ENCODE measurements at places on chromosomes 16 and 17.
A peak's percentile ranks its signal among the peaks of the same experiment; 100 is the strongest.

DNA sequence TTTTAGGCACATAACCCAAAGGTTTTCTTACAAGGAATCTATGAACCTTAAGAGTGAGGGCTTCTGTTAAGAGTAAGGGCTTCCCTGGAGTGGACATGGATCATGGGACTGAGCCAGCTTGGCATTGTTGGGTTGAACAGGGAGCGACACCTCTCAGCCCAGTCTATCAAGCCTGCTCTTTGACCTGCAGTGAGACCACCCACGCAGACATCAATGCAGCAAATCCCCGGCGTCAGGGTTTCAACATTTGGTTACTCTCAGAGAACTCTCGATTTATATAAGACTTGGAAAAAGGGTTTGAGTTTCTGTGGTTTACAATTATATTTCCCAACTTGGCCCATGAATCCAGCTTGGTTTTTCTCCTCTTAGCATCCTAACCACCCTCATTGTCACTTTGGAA lies 299.9 kb downstream of the WWOX start:
- DNase-seq = no peak

DNA sequence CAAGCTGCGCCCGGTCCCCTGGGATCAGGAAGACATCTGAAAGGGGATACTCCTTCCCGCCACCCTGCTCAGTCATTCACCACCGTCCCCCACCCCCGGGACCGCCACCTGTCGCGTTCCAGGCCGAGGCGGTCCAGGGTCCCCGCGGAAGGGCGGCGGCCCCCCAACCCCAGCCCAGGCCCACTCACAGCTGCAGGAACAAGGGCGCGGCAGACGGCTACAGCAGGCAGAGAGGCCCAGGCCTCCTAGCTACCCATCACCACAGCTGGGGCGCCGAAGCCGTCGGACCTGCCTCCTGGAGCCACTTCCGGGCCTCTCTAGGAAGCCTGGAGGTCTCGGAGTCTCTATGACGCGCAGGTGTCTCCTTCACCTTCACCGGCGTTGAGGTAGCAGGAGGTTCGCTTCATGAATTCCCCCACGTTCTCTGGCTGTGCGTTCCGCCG lies at the start of gene SDR42E1:
Gene SDR42E1 (minus strand): TSS at position 272 of the 443 bp plus-strand sequence. CDS start 10,612 bp downstream, outside the sequence.
- DNase-seq = peak; percentile 57

GRCh38 chr16:51762081-51762996 lies 611.3 kb upstream of the SALL1 start:
- peak; percentile 71 for DNase-seq

- DNase-seq = peak; percentile 8
These were observed 31.0 kb downstream of the OMG start for GRCh38 chr17:31266042-31266441.

DNA sequence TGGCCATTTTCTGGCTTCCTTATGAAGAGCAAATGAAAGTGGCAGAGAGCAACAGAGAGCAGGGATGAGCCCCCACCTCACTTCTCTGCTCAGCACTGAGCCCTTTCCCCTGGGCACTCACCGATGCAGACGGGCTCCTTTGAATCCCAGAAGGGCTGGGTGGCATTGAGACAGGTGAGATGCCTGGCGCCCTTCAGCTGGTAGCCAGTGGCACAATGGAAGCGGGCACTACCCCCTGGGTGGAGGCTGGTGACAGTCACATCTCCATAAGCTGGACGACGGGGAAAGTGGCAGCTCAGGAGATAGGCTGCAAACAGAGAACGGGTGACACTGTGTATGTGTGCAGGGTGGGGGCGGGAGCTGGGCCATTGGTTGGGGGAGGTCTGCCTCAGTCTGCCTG lies 12.5 kb upstream of the PHF12 start:
- DNase-seq = no peak

DNA sequence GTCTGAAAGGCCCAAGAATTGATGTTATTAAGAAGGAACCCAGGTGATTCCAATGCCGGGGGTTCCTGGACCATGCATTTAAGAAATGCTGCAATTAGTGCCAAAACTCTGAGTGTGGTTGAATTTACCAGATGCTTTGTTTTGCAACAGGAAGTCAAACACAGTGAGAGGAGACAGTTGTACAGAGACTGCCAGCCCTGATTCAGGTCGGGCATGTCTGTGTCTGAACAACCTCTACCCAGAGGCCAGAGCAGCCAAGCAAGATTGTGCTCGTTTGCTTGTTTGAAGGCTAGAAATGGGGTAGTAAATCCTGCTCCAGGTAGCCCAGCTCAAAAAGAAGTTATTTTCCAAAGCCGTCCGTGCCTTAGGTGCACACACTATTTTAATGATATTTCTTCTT lies 412.4 kb upstream of the ERCC4 start:
- no peak for DNase-seq

DNA sequence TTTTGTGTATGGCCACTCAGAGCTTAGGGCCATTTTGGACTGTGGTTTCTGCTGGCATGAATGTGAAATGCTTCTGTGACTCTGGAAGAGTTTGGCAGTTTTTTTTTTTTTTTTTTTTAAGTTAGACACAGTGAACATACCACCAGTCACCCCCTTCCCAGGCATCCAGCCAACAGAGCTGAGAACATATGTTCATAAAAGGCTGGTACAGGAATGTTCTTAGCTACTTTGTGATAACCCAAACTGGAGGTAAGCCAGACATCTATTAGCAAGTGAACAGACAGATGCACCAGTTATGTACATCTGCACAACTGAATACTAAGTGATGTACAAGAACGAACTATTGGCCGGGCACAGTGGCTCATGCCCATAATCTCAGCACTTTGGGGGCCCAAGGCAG lies 92.7 kb downstream of the ABCC1 start:
- no peak for DNase-seq

DNA sequence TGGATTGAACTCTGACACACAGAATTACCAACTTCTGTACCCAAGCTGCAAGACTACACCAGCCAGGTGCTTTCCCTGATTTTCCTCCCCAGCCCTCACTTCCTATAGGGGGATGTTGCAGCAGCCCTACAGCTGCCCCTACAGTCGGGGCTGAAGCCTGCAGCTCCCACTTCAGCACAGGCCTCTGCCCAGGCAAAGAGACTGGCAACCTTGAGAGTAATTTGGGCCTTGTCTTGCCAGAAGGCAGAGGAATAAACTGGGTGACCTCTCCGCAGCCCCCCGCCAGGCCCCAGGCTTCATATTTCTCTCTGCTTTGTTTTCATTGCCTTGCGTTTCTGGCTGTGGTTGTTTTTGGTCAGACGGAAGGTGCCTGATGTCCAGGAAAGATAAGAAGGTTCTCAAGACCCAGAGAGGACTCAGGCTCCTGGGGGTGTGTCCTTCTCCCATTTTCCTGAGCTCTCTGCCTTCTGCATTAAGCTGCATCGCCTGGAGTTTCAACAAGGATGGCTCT lies 32.0 kb downstream of the SLC6A4 start:
- no peak for DNase-seq

GRCh38 chr17:31493656-31494155 lies 102.2 kb downstream of the RAB11FIP4 start:
- DNase-seq = no peak

DNA sequence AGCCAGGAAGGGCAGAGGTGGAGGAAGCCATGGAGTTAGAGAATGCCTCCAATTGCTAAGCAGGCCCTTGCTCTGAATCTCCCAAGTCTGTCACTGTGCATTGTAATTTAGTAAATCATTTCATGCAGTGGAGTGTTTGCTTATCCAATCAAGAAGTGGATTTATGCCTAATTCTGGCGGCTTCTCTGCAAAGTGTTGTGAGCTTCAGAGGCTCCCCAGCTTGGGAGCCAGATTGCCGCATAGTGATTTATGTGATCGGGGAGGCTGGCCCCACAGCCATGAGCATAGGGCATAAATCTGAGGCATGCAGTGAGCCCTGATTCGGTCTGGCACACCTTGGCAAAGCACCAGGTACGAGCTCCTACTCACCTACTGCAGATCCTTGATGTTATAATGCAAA lies 520.8 kb downstream of the HS3ST4 start:
- DNase-seq = no peak

- DNase-seq = peak; percentile 63
These were observed 10.2 kb upstream of the MPP2 start for GRCh38 chr17:43917348-43918025.

DNA sequence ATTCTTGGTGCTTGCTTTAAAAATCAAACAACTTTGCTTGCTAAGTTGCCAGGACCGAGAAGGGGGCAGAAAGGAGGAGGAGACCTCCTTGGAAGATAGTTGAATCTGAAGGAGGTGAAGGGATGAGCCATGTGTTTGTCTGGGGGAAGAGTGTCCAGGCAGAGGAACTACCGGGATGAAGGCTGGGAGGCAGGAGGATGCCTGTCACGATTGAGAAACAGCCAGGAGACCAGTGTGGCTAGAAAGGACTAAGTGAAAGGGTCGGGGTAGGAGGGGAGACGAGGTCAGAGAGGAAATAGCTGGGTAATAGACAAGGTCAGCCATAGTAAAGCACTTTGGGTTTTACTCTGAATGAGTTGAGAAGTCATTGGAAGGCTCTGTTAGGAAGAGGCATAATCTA lies 38.9 kb upstream of the CSNK2A2 start:
- DNase-seq = no peak

GRCh38 chr17:74222399-74222798 lies 9.0 kb downstream of the TTYH2 start:
- DNase-seq = no peak

DNA sequence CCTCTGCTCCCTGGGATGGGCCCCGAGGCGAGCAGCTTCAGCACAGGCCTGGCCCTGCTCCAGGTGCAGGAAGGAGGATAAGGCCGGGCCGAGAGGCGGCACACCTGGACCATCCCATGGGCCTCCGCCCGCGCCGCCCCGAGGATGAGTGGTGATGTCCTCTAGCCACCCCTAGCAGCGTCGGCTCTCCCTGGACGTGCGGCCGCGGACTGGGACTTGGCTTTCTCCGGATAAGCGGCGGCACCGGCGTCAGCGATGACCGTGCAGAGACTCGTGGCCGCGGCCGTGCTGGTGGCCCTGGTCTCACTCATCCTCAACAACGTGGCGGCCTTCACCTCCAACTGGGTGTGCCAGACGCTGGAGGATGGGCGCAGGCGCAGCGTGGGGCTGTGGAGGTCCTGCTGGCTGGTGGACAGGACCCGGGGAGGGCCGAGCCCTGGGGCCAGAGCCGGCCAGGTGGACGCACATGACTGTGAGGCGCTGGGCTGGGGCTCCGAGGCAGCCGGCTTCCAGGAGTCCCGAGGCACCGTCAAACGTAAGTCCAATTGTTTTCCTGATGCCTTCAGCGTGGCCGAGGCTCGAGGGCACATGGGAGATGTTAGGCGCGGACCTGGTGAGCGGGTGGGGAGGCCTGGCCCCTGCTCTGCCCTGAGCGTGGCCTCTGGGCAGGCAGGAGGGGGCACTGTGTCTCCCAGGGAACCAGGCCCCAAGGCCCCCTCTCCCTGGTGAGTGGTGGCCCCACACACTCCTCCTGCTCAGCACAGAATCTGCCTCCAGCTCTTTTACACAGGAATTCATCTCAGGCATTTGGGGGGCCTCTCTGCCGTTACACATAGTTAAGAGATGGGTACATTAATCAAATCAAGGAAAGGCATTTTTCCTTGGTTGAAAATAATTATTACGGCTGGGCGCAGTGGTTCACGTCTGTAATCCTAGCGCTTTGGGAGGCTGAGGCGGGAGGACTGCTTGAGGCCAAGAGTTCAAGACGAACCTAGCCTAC lies 855 bp downstream of the TMEM204 start:
- peak; percentile 33 for DNase-seq

DNA sequence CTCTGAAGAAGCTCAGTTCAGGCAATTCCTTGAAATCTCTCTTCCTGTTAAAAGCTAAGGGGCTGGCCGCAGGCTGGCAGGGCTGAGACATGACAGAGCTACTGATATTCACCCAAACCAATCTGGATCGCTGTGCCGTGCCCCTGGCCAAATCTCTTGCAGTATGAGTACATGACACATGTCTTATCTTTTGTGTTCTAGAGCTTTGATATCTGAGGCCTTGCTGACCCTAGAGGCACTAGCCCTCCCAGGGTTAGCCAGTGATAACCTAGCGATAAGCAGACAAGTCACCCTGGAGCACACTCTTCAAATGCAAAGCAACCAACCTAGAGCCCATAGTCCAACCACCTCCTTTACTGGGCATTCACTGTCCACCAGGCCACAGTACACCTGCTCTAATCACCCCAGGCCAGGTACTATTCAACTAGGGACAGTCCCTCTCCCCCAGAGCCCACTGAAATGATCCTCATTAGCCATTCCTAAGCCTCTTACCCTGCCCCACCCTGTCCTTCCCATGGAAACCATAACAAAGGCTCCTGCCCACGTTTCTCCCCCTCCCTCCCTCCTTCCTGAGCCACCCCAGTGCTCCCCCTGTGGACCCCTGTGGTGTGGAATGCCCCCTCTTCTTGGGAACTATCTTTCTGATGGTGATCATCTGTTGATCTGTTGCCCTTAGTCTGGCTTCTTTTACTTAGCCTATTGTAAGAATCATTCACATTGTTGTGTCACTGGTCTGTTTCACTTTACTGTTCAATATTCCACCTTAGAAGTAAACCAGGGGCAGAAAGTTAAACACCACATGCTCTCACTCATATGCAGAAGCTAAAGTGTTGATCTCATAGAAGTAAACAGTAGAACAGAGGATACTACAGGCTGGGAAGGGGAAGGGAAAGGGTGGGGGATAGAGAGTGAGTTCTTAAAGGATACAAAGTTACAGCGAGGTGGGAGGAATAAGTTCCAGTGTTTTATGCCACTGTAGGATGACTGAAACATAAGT lies 52.5 kb downstream of the TEKT5 start:
- no peak for DNase-seq

DNA sequence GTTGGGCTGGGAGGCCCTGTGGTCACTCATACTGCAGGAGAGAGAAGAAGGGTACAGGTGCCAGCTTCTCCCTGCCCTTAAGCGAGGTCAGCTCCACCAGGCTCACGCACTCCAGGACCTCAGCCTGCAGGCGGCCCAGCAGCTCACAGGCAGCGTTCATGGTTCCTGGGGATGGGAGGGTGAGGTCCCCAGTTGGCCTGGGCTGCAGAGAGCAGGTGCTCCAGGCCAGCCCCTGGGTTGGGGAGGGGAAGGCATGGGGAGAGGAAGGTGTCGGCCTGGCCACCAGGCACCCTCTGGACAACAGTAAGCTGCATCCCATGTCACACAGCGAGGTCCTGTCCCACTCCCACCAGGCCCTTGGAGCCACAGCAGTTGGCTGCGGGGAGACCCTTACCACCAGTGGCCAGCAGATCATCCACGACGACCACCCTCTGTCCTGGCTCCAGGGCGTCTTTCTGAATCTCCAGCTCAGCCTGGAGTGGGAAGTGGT lies 2.0 kb downstream of the APRT start:
- DNase-seq = peak; percentile 43

DNA sequence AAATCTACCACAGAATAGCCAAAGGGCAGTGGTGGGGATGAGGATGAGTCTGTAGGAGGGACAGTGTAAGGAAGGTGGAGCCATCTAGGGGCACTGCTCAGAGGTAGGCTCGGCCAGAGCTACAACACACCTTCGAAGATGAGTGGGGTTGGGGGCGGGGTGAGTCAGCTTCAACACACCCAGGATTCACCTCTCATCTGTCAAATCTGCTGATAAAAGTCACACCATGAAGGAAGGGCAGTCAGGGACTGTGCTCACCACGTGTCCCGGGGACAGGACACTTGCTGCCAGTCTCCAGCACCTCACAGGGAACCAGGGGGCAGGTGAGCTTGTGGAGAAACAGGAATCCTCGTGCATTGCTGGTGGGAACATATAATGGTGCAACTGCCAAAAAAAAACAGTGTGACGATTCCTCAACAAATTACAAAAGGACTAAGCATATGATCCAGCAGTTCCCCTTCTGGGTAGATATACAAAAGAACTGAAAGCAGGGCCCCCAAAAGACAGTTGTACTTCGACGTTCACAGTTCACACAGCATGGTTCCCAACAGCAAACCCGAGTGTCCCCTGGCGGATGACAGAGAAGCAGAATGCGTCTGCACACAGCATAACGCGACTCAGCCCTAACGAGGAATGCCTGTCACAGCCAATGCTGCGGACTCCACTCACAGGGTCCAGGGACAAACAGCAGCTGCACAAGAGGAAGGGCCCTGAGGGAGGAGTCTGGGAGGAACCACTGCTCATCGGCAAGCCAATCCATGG lies 133.1 kb downstream of the ANKRD11 start:
- peak; percentile 58 for DNase-seq
